ENCODE measurements at places on chromosomes 6 and 20.

DNA sequence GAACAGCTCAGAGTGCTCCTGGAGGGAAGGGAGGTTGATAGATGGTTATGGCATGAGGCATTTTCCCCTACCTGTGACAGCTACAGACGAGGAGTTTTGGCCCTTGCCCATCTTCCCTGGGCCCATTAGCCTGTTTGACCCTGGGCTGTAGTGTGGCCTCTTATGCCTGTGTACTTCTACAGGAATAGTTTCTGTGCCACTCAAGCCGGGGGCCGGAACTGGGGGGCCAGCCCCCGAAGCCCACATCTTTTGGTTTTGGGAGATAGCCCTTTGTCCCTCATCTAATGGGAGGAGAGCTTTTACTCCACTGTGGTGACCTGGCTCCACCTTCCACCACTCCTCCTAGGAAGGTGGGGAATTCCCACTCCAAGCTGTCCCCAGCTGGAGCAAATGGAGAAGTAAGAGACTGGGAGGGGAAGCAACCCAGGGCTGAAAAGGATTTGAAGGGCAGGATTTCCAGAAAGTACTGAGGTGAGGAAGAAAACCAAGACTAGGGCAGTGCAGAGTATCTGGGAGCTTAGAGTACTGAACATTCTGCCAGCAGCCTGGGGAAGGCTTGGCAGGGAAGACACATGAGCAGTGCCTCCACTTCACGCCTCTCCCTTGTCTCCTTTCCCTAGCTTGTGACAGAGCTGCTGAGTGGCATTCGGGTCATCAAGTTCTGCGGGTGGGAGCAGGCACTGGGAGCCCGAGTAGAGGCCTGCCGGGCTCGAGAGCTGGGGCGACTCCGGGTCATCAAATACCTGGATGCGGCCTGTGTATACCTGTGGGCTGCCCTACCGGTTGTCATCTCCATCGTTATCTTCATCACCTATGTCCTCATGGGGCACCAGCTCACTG is 6.9 kb downstream of the ABCC10 start:
- DNase-seq: no peak

DNA sequence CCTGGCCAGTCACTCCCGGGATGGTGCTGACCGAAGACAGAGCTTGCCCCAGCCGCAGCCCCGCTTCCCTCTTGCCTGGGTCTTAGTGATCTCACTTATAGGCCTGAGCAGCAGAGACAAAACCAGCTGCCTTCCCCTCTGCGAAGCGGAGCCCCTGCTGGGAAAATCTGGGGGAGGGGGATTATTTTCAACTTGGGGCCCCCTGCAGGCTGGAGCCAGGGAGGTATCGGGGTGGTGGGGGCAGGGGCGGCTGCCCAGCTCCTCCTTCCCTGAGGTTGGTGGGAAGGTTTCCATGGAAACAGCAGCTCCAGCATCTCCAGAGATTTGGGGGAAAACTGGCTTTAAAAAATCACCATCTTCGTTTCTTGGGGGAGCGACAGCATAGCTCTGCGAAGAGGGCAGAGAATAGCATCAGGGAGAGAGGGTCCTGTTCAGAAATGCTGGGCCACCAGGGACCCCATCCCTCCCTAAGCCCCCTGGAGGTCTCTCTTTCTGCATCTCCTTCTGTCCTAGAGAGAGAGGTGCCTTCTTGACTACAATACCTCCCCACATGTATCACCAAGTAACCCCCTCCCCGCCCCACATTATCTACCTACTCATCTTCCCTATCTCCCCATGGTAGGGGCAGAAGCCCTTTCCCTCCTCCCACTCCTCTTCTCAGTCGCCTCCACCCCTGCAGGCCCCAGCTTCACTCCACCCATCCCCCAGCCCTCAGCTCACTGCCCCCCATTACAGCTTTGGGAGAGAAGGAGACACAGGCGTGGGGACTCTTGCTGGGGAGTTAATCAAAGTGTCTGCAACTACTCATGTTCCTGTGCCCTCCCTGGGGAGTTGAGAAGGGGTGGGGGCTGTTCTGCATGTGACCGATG is 88.4 kb upstream of the CCDC167 start:
- DNase-seq: no peak

- DNase-seq: no peak
These were observed 156.5 kb downstream of the SMOC2 start for GRCh38 chr6:168597471-168597875.

GRCh38 chr20:14199111-14199510 is 138.3 kb downstream of the FLRT3 start:
- DNase-seq: no peak

- peak; percentile 43 for DNase-seq
These were observed 194.4 kb downstream of the FOXA2 start for GRCh38 chr20:22389836-22390542.

GRCh38 chr6:29598172-29598747 is 13.3 kb downstream of the OR2H2 start:
- no peak for DNase-seq

GRCh38 chr6:166365221-166365620 is 17.5 kb downstream of the MPC1 start:
- DNase-seq: peak; percentile 75

- no peak for DNase-seq
These were observed 150.2 kb upstream of the RNF217 start for GRCh38 chr6:124812067-124812466.

- no peak for DNase-seq
These were observed 13.0 kb downstream of the GMDS start for GRCh38 chr6:2232445-2232844.

DNA sequence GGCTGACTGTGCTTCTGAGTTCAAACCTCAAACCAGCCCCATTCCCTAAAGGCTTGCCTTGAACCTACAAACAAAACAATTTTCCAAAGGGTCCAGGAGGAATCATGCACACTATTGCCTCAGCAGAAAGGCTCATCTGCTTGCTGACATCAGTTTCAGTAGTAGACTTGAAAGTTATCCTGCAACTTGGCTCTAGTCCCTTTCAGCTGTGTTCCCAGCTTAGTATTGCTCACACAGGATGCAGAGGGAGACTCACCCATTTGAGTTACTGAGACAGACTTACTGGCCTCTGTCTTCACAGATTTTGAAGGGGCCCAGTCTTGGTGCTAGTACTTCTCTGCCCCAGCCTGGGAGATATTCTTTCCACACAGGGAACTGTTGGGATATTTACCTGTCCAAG is 38.5 kb upstream of the TFB1M start:
- peak; percentile 63 for DNase-seq

- DNase-seq: no peak
These were observed 252.0 kb upstream of the JAG1 start for GRCh38 chr20:10925767-10926166.

GRCh38 chr6:115594891-115595290 is 465.8 kb downstream of the FRK start:
- no peak for DNase-seq

- DNase-seq: no peak
These were observed 29.5 kb upstream of the ZNF217 start for GRCh38 chr20:53623134-53623453.

GRCh38 chr6:24537082-24537699 is 42.4 kb downstream of the ALDH5A1 start:
- no peak for DNase-seq

GRCh38 chr6:105609375-105609991 is 206.6 kb upstream of the PREP start:
- peak; percentile 84 for DNase-seq

- peak; percentile 59 for DNase-seq
These were observed 8.8 kb downstream of the SYNJ2 start for GRCh38 chr6:157990321-157991066.

GRCh38 chr6:156832231-156832647 is 55.1 kb downstream of the ARID1B start:
- DNase-seq: peak; percentile 67

DNA sequence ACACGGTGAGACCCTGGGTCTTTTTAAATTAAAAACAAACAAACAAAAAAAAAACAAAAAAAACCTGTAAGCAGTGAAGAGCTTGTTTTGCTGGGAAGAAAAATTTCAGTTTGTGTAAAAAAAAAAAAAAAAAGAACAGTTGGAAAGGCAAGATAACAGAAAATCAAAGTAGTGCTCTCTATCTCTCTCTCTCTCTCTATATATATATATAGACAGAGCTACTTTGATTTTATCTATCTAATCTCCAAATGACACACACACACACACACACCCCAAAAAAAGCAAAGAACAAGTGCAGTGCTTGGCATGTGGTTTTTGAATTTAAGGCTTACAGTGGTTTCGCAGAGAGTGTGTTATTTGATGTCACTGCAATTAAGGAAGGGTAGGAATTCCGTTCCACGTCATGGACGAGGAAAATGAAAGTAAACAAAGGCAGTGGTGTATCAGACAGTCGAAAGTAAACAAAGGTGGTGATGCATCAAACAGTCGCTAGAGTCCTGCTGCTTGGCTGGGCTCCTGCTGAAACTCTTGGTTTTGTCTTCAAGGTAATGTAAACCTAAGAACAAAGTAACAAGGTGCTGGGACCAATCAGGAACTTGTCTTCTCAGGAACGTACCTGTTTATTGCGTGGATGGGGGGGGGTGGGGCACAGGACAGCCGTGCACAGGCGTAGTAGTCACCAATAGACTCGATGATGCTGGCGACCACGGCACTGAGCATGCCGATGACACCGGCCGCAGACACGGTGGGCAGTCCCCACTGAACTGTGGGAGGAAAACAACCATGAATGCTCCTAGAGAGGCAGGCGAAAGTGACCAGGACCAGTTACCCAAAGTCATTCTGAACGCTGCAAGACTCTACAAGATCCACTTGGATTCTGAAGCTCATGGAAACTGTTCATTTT is 131.8 kb downstream of the SLC23A2 start:
- peak; percentile 7 for DNase-seq

- no peak for DNase-seq
These were observed 410.2 kb downstream of the MEI4 start for GRCh38 chr6:78062993-78063392.

DNA sequence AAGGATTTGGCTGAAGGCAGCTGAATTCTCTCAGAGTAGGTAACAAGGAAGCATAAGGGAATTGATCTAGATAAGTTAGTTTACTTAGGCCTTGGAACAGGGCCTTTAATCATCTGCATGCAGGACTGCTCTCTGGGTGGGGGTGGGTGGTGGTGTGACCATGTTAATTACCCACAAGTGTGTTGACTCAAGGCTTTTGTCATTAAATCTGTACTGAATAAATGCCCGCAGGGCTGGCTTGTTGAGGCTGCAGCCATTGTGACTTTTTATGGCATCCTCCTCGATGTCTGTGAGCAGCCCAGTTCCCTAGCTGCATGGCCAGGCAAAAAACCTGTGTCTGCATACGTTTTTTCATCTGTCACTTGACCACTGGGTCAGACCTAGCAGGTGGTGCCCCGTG is 63.5 kb upstream of the ASCC3 start:
- DNase-seq: no peak

GRCh38 chr20:25076731-25077609 is 5.0 kb downstream of the VSX1 start:
- DNase-seq: no peak

DNA sequence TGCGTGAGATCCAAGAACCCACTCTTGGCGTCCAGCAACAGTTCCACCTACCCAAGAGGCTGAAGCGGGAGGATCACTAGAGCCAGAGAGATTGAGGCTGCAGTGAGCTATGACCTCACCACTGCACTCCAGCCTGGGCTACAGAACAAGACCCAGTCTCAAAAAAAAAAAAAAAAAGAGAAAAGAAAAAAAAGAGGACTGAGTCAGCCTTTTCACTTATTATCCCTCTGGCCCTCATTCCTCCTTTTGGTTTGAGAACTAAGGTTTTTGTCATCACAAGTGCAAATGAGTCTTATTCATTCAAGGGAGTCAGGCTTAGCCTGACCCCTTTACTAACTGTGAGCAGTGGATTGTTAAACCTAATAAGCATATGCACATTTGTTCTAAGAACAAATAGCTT is 37.9 kb upstream of the JARID2 start:
- peak; percentile 43 for DNase-seq

GRCh38 chr20:49006446-49006980 is 39.6 kb upstream of the CSE1L start:
- DNase-seq: no peak

- DNase-seq: no peak
These were observed 63.0 kb downstream of the ABHD12 start for GRCh38 chr20:25327521-25328235.

DNA sequence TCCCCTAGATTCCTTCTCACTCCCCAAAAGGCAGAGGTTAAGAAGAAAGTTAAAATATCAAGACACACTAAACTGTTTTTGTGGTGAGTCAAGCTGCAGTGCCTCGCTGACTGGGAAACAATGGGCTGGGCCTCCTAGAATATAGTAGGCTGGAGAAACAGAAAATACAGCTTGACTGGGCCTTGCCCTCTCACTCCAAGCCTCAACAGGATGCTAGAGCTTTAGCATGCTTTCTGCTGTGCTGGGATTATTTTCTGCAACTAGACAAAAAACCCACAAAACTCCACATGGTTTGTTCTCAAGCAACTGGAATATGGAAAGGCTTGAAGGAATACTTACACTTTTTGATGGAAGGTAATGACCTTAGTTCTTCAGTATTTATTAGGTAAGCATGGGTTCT is 27.9 kb downstream of the FOXO3 start:
- DNase-seq: peak; percentile 77

DNA sequence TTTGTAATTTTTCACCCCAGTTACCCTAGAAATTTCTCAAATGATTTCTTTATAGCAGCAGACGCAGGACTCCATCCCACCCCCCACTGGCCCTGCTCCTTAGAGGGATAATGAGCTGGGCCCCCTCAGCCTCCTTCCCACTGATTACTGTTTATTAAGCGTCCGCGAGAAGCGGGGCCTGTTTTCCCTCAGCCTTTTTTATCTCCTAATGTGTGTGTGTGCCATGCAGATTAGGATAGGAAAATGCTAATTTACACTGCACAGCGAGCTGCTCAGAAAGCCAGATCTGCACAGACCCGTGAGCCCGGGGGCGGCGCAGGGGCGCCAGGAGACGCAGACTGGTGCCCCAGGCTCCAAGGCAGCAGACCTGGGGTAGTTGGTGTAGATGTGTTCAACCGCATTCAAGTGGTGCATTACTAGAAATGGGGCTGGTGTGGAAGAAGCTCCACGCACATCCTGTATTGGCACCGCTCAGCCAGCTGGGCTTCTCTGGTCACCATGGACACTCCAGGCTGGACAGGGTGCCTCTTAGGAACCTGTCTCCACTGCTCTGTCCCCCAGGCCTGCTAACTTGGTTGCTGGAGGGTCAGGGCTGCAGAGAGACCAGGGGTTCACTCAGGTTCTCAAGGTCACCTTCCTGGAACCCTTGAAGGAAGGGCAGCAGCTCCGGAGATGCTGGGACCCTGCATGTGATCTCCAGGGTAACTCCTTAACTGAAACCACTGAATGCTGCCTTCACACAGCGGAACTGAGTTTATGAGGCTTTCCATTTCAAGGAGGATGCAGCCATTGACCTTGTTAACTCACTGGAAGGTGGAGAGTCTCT is 256.3 kb downstream of the ERMARD start:
- no peak for DNase-seq

DNA sequence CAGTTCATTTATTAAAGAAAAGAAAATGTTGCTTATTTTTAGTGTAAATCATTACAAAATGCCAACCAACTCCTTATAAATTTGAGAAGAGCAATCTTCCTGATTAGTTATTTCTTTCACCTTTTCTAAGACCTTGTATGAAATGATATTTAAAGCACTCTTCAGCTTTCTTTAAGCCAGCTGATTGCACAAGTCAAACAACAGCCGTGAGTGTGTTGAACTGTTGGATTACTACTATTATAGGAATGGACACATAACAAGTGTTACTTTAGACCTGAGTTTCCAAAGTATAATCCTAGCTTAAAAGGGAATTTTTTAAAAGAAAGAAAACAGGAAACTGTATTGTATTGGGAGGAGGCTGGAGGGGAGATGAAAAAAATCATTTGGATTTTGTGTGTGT is 26.8 kb upstream of the GLP1R start:
- no peak for DNase-seq

GRCh38 chr20:31822421-31823330 is 3.5 kb downstream of the MYLK2 start:
- DNase-seq: peak; percentile 67

Measured in astrocyte of the spinal cord (primary cell).